Glutamatergic neuron (in vitro differentiated cells): ENCODE measurements at places on chromosomes 3 and 15. TPM values are rescaled to one million over a fixed set of nuclear protein-coding genes. Genes with fewer than 3 reads are reported as not detected.

- H3K27ac ChIP-seq: no peak overlapping the region
- H3K27me3 ChIP-seq: peaks cover 3% of the 10 kb centered on the region
- no peak for DNase-seq
- H3K4me3 ChIP-seq: no peak overlapping the region
- peaks cover 15% of the 10 kb centered on the region for H3K4me1 ChIP-seq
- no peaks in the 10 kb centered on the region for H3K36me3 ChIP-seq
Observed at GRCh38 chr3:14300721-14301399, 101.5 kb upstream of the SLC6A6 start.

- H3K4me1 ChIP-seq: no peaks in the 10 kb centered on the region
- no peak for DNase-seq
- H3K36me3 ChIP-seq: no peaks in the 10 kb centered on the region
- no peak within 1 kb of the TSS for H3K27ac ChIP-seq
- H3K27me3 ChIP-seq: peaks cover 8% of the 10 kb centered on the region
- peak within 1 kb of the TSS; percentile 85 for H3K4me3 ChIP-seq
Observed at GRCh38 chr3:122021811-122022401, at the start of gene ILDR1. TSS of gene ILDR1 (minus strand) at chr3:122022247. CDS start at chr3:122022077, 170 bp downstream.

- peak; percentile 71 for DNase-seq
- H3K27me3 ChIP-seq: peaks cover 10% of the 10 kb centered on the region
- H3K4me3 ChIP-seq: peak within 1 kb of the TSS; percentile 53
- no peaks in the 10 kb centered on the region for H3K36me3 ChIP-seq
- H3K4me1 ChIP-seq: peaks cover 3% of the 10 kb centered on the region
Observed at GRCh38 chr3:50503504-50504342, at the start of gene CACNA2D2. TSS of gene CACNA2D2 (minus strand) at chr3:50503634. CDS start at chr3:50503423, 211 bp downstream.

GRCh38 chr3:76400141-76400540 lies 614.8 kb upstream of the ZNF717 start:
- no peaks in the 10 kb centered on the region for H3K27me3 ChIP-seq
- H3K36me3 ChIP-seq: no peaks in the 10 kb centered on the region
- no peak overlapping the region for H3K4me3 ChIP-seq
- H3K27ac ChIP-seq: no peak overlapping the region
- H3K4me1 ChIP-seq: no peaks in the 10 kb centered on the region

DNA sequence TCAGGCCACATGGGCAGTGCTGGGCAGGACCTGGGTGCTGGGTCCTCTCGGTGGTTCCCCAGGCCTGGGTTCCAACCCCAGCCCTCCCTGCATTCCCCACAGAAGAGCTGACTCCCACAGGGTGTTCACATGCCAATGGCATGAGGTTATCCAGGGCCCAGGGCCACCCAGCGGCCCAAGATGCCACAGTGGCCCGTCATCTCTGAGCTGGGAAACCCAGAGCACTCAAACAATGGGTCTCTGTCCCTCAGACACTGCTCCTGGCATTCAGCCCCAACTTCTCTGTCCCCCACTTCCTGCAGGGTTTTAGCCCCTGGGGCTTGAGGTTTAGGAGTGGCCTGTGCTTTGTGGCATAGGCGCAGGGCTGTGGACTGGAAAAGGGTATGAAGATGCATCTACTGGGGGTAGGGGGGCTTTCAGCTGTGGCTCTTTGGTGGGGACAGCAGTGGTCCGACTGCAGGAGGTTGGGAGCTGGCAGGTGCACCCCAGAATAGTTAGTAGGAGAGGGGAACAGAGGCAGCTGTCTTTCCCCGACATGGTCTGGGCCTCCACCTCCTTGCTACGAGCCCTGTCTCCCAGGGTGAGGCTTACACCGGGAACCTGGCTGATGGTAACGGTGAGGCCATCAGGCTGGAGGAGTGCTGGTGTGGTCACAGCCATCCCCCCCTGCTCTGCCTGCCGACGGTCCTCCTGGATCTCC lies 1.7 kb downstream of the CCDC9B start:
- no peak overlapping the region for H3K27ac ChIP-seq
- DNase-seq: no peak
- no peak overlapping the region for H3K4me3 ChIP-seq
- peaks cover 9% of the 10 kb centered on the region for H3K27me3 ChIP-seq

GRCh38 chr15:22880068-22880980 lies 41.9 kb downstream of the NIPA2 start:
- DNase-seq: no peak
- H3K27ac ChIP-seq: peak overlapping the region; percentile 33
- peaks cover 9% of the 10 kb centered on the region for H3K27me3 ChIP-seq
- H3K4me3 ChIP-seq: no peak overlapping the region

GRCh38 chr3:39108200-39108710 lies 775 bp downstream of the TTC21A start:
- peak overlapping the region; percentile 99 for H3K4me3 ChIP-seq
- no peak for DNase-seq
- H3K27ac ChIP-seq: peak overlapping the region; percentile 90
- H3K36me3 ChIP-seq: peaks cover 4% of the 10 kb centered on the region
- H3K27me3 ChIP-seq: peaks cover 5% of the 10 kb centered on the region

DNA sequence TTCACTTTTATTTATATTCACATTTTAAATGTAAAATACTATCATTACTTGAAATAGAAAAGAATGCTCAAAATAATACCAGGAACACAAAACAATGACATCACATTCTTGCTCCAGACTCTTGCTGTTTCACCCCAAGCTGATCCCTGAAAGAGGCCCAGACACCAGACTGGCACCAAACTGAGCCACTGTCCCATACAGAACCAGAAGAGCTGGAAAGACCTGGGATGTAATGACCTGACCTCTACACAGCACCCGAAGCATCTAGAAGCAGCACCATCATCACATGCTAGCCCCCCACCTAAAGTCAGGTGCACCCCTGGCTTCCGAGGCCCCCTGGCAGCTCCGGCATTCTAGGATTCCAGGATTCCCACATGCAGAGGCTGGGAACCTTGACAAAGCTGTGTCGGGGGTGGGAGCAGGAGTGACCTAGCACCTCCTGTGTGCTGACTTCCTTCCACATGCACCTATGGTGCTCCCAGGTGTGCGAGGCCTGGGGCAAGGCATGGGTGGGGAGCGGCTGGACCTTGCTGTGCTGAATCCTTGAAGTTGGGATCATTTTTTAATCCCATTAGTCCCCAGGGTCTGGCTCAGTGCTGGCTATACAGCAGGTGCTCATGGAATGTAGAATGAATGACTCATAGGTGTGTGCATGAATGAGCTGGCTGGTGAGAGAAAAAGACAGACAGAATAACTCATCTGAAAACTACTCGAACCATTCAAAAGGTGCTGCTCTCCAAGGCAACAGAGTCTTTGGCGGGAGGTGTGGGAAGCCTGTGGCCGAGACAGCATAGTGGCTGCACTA lies 144.7 kb upstream of the IQSEC1 start:
- no peak overlapping the region for H3K27ac ChIP-seq
- peaks cover 5% of the 10 kb centered on the region for H3K27me3 ChIP-seq
- H3K36me3 ChIP-seq: no peaks in the 10 kb centered on the region
- no peak overlapping the region for H3K4me3 ChIP-seq
- peaks cover 18% of the 10 kb centered on the region for H3K4me1 ChIP-seq
- no peak for DNase-seq

DNA sequence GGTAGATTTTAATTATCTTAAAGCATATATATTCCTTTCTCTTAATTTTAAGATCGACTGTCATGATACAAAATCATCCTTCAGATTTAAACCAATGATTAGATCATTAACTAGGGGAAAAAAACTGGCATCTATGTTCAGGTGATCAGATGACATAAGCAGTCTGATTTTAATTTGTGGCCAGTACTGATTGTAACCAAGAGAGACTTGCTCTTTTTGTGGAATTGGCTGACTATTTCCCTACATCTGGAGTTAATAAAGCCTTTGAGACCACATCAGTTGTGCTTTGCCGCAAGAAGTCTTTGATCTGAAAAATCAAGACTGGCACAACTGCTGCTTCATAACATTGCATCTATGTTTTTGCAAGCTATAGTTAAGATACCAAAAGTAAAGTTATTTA lies 148.4 kb upstream of the CGNL1 start:
- H3K27me3 ChIP-seq: peaks cover 2% of the 10 kb centered on the region
- peaks cover 25% of the 10 kb centered on the region for H3K4me1 ChIP-seq
- no peak for DNase-seq
- no peak overlapping the region for H3K27ac ChIP-seq
- no peaks in the 10 kb centered on the region for H3K36me3 ChIP-seq
- no peak overlapping the region for H3K4me3 ChIP-seq

DNA sequence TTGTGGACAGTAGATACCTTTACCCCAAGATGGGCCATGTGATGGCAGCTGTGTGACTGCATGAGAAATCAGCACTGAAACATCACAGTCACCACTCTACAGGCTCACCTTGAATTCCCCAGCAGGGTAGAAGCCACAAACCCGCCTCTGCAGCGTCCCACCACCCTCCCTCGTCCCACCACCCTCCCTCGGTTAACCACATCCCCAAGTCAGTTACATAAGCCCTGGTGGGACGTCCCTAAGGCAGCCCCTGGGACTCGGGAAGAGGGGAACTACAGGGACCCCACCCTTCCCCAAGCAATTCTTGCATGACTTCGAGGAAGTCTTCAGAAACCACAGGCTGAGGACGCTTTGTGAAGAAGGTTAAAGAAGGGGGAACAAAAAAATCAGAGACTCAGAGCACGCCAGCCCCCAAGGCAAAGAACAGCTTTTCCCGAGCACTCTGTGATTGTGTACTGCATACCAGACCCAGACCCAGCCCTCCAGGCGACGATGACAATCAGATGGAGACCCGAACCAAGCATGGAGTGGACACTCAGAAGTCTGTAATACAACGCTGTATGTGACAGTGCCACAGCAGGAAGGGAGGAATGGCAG lies 60.5 kb downstream of the SH3BP5 start:
- no peak overlapping the region for H3K4me3 ChIP-seq
- no peak for DNase-seq
- H3K4me1 ChIP-seq: peaks cover 6% of the 10 kb centered on the region
- no peaks in the 10 kb centered on the region for H3K27me3 ChIP-seq

GRCh38 chr3:50583897-50584296 lies 14.6 kb downstream of the HEMK1 start:
- H3K4me3 ChIP-seq: no peak overlapping the region
- no peaks in the 10 kb centered on the region for H3K27me3 ChIP-seq
- no peaks in the 10 kb centered on the region for H3K36me3 ChIP-seq
- peaks cover 2% of the 10 kb centered on the region for H3K4me1 ChIP-seq
- DNase-seq: no peak

GOLGA8H gene
- total RNA-seq: not detected

INTS14 gene
- 49.5 TPM for total RNA-seq

IL1RAP gene
- total RNA-seq: 0.37 TPM
